ENCODE measurements at places on chromosomes 5 and 9.

GRCh38 chr5:76046741-76047140 is 36.4 kb upstream of the SV2C start:
- DNase-seq, result no peak

DNA sequence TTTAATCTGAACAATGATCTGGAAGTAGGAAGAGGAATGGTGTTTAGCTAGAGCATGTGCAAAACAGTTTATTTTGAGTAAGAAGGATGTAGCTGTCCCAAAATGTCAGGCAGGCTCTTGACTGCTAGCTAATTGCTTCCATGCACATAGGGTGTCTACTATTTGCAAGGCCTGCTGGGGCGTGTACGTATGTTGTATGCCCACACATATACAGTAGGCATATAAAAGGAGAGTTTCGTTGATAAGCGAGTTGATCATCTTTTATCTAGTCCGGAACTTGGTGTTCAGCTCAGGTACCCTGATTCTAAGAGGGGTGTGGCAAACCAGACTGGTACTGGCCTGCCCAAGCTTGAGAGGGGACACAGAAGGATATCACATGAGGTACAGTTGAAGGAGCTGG is 177.2 kb downstream of the GOLPH3 start:
- DNase-seq, result no peak

GRCh38 chr5:179393078-179393477 is 47.8 kb upstream of the ADAMTS2 start:
- DNase-seq, result no peak

- no peak for DNase-seq
Measured at GRCh38 chr9:131402738-131403492, 9.0 kb downstream of the PRRC2B start.

GRCh38 chr5:170632985-170633234 is 129.1 kb downstream of the KCNIP1 start:
- no peak for DNase-seq

- DNase-seq, result no peak
Measured at GRCh38 chr5:53877243-53877642, 316.8 kb downstream of the NDUFS4 start.

GRCh38 chr5:127801751-127802476 is 98.7 kb downstream of the CCDC192 start:
- no peak for DNase-seq

- DNase-seq, result no peak
Measured at GRCh38 chr5:61587125-61587524, 255.1 kb downstream of the ZSWIM6 start.

DNA sequence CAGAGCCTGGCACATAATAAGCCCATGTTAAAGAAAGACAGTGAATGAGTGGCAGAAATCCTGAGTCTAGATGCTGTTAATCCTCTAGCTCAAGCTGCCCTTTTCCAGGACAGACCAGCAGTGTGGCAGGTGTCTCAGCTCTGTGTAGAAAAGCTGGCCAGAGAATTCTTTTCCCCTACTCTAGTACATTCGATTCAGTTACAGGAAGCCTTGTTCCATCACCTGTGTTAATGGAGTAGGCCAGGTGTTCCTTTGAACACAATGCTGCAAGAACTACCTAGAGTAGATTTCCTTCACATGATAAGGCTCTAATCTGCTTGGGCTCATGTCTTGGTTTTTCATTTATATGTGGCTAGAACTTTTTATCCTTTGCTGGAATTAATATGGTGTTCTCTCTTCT is 52.5 kb downstream of the NUP214 start:
- no peak for DNase-seq

DNA sequence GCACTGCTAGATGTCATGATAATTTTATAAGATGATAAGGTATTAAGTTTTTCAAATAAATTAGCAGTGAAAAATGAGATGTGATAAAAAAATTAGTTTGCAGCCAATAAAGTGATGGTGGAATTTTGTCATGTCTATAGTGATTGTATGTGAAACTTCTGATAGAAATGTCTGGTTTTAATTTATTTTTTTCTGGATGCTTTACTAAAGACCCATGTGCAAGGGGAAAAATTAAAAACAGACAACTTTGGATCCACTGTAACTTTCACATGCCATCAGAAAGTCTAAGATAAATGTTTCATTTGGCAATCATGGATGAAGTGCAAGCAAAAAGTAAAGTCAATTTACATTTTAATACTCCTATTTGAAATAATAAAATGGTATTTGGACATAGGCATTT is 4.4 kb upstream of the NDUFS4 start:
- DNase-seq, result no peak

DNA sequence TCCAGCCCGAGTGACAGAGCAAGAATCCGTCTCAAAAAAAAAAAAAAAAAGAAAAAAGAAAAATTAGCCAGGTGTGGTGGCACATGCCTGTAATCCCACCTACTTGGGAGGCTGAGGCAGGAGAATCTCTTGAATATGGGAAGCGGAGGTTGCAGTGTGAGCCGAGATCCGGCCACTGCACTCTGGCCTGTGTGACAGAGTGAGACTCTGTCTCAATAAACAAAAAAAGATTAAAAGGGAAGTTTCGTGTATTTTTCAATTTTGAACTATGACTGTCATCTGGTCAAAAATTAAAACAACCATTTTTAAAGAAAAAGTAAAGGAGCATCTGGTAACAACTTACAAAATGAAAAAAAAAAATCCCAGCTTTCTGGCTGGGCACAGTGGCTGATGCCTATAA is 36.3 kb upstream of the PLIN2 start:
- DNase-seq, result no peak

GRCh38 chr5:172243302-172243701 is 40.3 kb downstream of the UBTD2 start:
- DNase-seq, result no peak

DNA sequence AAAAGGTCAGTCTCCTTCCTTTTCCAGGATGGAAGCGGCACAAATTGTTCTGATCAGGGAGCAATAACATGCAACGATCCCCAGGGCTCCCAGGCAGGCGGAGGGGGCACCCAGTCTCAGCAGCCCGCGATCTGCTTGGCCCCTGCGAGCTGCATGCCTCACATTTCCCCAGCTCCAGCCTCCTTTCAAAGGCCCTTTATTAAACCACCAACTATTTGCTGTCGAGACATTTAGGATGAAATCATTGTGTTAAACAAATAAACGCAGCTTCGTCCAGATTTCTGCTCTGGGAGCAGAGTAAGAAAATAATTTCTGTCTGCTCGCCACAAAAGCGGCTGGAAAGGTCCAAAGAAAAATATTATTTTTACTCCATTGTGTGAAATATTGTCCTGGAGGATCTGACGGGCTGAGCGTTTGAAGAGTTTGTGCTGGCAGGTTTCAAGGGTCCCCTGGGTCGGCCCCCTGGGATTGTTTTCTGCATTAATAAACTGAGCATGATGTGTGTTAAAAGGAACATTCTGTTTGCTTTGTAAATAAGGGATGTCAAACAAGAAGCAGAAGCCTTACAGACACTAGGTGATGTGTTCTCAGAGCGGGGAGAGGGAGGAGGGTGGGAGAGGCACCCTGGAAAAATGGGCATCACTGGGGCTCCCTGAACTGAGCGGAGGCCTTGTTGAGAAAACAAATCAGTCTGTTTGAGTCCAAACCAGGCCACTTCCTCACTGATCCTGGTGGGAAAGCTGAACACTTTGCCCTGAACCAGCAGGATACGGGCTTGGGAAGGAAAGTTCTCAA is 110.1 kb downstream of the FOXD1 start:
- DNase-seq, result no peak

- DNase-seq, result peak; percentile 54
Measured at GRCh38 chr5:14723701-14724132, 59.2 kb downstream of the OTULIN start.

DNA sequence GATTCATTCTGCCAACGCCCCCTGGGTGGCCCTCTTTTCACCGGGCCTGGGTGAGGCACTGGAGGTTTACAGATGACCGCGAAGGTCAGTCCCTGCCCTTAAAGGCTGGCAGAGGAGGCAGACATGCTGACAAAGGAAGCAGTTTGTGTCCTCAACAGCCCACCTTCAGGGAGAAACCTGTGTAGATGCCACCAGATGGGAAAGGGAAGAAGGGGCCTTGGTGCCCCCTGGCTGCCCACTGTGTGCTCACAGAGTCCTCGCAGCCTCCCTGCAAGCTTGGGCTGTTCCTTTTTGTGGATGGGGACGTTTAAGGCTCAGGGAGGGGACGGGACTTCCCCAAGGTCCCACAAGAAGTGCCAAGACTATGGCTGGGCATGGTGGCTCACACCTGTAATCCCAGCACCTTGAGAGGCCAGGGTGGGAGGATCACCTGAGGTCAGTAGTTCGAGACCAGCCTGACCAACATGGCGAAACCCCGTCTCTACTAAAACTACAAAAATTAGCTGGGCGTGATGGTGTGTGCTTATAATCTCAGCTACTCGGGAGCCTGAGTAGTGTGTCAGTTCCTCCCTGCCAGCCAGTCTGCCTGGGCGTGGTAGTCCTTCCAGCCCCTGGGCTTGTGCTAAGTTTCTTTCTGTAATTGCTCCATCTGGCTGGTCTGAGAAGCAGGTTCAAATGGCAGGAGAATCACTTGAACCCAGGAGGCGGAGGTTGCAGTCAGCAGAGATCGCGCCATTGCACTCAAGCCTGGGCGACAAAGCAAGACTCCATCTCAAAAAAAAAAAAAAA is 36.2 kb downstream of the NEK6 start:
- DNase-seq, result no peak

GRCh38 chr9:36041506-36041905 is 4.8 kb downstream of the RECK start:
- DNase-seq, result peak; percentile 20

DNA sequence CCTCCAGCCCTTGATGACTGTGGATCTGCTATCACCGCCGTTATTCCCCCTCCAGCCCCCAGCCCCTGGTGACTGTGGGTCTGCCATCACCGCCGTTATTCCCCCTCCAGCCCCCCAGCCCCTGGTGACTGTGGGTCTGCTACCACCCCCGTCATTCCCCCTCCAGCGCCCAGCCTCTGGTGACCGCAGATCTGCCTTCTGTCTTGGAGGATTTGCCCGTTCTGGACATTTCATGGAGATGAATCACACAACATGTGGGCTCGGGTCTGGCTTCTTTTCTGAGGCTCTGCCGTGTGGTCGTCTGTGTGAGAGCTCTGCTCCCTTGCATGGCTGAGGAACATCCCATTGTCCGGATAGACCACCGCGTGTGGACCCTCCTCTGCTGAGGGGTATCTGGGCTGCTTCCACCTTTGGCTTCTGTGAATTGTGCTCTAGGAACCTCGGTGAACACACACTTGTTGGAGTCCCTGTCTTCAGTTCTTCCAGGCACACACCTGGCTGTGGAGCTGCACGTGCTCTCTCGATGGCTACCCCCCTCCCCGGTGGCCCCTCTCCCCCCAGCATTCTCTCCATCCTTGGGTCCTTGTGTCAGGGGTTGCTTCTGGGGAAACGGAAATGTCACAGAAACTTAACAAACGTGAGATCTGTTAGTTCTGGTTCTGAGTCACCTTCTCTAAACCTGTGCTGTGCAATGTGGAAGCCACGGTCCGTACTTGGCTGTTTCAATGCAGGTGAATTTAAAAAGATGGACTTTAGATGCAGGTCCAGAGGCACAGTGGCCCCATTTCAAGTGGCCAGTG is 105.3 kb upstream of the COL5A1 start:
- no peak for DNase-seq

- DNase-seq, result no peak
Measured at GRCh38 chr5:90308787-90309585, 100.6 kb downstream of the CETN3 start.

DNA sequence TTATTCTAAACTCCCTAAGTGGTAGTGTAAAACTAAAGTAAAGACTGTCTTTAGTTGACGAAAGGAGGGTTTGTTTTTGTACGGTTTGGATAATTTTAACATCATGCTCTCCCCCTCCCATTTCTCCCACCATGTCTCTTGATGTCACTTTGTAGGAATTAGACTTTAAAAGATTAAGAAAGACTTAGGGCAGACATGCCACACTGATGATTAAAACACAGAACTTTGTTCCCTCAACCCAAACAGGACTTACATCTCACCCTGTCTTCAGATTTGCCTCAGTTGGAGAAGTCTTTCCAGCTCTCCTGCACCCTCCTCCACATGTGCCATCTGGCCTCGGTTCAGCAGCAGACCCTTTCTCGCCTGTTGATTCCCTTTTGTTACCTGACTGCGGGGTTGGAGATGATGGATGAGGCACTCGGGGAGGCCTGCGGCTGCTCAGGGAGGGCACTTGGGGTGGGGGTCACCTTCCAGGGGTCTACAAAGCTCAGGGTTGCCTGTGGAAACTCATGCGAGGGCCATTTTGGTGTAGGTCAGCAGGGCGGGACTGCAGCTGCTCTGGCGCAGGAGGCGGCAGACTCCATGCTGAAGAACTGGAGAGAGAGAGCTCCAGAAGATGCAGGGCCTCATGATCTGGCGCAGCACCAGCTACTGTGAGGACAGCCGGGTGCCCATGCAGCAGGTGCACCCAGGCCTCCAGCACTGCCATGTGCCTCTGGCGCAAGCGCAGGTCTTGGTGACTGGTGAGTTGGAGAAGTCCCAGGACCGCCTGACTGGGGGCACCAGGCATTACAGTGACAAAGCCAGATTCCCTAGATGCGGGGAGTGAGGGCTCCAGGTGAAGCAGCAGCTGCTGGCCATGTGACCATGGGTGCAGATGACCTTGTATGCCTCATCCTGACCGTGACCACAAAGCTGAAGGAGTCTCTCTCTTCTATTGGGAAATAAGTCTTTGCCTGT is 24.5 kb upstream of the EXOC3 start:
- DNase-seq, result no peak

GRCh38 chr5:98103807-98104206 is 669.7 kb upstream of the RGMB start:
- DNase-seq, result no peak

- no peak for DNase-seq
Measured at GRCh38 chr5:146680846-146681584, 165.0 kb upstream of the GPR151 start.

DNA sequence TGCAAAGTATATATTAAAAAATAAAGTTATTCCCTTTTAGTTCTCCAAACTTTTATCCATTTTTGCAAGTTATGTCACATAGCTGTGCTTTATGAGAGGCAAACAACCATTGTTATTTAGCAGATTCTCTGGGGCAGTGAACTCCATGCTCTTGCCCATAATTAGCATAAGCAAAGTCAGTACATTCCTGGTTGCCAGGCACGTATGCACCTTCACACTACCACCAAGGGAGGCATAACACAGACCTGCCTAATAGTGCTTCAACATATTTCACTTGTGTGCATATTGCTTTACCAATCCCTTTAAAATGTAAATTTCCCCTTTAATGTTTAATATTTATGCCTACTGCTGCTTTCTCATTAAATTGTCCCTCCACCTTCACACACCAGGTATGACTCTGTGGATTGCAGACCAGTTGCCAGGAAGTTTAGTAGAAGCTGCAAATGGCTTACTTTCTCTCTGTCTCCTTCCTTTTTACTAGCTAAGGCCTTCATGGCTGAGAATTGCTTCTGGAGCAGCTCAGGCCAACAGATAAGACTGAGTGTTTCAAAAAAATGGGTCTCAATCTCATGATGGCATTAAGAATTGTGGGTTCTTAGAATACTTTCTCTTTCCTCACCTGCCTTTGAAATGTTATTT is 388.2 kb downstream of the PRR16 start:
- DNase-seq, result no peak

GRCh38 chr9:82223442-82223841 is 234.9 kb downstream of the SPATA31D1 start:
- no peak for DNase-seq

DNA sequence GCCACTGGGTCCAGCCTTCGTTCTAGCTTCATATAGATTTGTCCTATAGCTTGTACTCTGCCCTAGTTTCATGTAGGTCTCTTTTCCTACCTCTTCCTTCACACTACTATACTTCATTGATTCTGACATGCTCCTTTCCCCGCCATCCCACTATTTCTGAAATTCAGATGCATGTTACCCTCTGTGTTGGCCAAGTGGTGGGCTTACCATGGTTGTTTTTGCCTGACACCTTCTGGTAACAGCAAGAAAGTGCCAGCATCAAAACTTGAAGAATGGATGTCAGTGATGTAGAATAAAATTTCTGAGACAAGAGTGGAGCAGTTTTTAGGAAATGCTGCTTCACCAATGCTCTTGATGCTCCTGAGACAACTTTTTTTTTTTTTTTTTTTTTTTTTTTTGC is 19.5 kb upstream of the SERINC5 start:
- DNase-seq, result peak; percentile 61
